ENCODE measurements at places on chromosomes 13 and 19.

DNA sequence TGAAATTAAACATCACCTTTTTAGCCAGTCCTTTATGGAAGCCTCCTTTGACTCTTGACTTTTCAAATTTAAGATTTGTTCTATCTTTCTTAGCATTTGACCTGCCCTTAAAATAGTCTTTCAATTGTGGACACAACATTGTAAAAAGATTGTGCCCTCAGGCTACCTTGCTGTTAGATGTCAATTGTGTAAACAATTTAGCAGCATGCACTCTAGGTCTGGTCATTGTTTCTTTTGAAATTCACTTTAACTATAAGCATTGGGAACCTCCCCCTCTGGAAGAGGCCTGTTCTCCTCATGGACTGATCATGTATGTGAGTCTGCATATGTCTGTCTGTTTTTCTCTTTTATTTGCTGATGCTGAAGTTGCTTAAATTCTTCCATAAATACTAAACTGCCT lies 31.5 kb upstream of the PABPC3 start:
- no peak for DNase-seq

- no peak for DNase-seq
Measured at GRCh38 chr19:16191216-16191908, 6.2 kb downstream of the FAM32A start.

DNA sequence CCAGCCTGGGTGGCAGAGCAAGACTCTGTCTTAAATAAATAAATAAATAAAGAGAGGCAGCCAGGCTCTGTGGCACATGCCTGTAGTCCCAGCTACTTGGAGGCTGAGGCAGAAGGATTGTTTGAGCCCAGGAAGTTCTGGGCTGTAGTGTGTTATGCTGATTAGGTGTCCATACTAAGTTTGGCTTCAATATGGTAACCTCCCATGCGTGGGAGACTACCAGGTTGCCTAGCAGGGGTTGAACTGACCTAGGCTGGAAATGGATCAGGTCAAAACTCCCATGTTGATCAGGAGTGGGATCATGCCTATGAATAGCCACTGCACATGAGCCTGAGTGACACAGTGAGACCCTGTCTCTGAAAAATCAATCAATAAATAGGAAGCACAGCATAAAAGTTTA lies 4.0 kb upstream of the SNRNP70 start:
- DNase-seq: no peak

DNA sequence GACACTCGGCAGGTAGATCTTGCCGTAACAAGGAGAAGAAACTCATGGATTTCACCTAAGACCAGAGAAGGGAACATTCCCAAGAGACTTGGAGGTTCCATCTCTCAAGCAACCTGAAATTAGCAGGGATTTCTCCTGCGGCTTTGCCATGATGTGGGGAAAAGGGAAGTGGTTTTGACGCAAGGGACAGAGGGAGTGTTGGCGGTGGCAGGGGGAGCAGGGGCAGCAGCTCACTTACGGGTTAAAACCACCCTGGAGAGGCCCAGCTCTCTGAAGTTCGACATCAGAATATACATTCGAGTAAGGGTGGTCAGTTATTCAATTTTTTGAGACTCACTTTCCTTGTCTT lies 76.1 kb upstream of the POMP start:
- no peak for DNase-seq

GRCh38 chr13:43784496-43784895 lies 2.3 kb downstream of the ENOX1 start:
- DNase-seq: no peak

DNA sequence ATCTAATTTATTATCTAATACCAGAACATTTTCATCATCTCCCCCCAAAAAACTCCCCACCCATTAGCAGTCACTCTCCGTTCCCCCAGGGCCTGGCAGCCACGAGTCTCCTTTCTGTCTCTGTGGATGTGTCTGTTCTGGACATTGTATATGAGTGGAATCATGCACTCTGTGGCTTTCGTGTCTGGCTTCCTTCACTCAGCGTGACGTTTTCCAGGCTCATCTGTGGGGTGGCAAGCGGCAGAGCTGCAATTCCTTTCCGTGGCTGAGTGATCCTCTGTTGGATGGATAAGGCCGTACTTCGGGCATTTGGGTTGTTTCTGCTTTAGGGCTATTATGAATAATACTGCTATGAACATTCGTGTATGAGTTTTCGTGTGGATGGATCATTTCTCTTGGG lies 3.1 kb downstream of the AP2S1 start:
- no peak for DNase-seq

DNA sequence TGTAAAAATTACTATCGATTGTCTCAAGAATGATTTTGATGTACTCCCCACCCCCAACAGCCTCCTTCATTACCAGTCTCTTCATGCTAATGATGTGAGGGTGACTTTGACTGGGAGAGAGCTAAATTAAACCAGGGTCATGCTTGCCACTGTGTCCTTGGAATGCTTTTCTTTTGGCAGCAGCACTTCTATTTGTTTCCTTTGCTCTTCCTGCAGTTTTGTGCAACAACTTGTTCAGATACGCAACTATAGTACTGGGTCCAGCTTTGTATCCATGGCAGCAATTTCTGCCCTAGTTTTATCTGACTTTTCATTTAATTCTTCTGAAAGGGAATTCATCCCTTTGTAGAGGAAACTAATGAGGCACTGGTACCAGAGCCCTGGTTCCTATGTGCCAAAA lies 2792.1 kb downstream of the PCDH9 start:
- DNase-seq: no peak

GRCh38 chr19:32675720-32676185 lies at the start of gene RGS9BP:
RGS9BP (plus strand) TSS chr19:32675848; CDS start chr19:32676264, 416 bp downstream.
- no peak for DNase-seq

GRCh38 chr19:37691881-37692504 lies 27.6 kb downstream of the ZNF607 start:
- DNase-seq: peak; percentile 87

GRCh38 chr13:26980099-26981031 lies 191.2 kb downstream of the USP12 start:
- no peak for DNase-seq

- peak; percentile 68 for DNase-seq
Measured at GRCh38 chr19:5951338-5951861, 26.5 kb downstream of the RANBP3 start.

DNA sequence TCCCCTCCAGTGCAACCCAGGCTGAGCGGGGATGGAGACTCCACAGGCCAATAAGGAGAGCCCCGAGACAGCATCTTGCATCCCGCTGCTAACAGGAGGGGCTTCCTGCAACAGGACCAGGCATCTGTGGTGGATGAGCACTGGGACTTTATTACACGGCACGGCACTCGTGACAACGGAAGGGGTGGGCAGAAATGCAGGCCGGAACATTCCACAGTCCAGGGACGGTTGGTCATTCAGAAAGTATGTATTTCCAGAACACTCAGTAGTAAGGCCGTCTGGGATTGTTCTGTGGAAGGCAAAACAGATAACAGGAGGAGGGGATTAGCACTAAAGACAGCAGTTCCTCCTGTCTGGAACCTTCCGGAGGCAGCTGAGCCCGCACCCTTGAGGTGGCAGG lies 3.3 kb upstream of the TM6SF2 start:
- DNase-seq: no peak

- DNase-seq: no peak
Measured at GRCh38 chr19:1261538-1261797, 7.7 kb upstream of the CIRBP start.

DNA sequence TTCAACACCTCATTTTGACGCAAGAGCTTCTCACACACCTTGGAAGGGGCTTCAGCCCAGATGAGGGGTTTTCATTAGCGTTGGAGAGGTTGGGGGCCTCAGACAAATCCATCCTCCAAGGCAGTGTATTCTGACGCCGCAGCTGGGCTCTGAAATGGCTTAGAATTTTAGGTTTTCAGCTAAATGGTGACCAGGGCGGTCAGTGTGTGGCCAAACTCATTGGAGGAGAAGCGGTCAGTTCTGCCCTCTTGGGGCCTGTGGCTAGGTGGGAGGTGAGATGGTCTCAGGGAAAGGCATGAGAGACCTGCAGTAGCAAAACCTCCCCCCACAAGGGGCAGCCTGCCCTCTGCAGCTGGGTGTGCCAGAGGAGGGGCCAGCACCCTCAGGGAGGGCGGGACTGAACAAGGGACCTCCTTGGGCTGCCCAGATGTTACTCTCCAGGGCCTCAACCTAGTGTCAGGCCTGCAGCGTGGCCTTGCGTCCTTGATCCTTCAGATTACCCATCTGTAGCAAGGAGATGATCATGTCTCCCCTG lies 155.8 kb downstream of the URI1 start:
- no peak for DNase-seq

- no peak for DNase-seq
Measured at GRCh38 chr19:31648347-31648746, 299.1 kb upstream of the TSHZ3 start.

- no peak for DNase-seq
Measured at GRCh38 chr13:47004027-47004426, 107.2 kb upstream of the HTR2A start.

- DNase-seq: no peak
Measured at GRCh38 chr13:66036024-66036614, 1194.0 kb downstream of the PCDH9 start.

GRCh38 chr13:48686636-48687210 lies 33.0 kb downstream of the CYSLTR2 start:
- peak; percentile 20 for DNase-seq

DNA sequence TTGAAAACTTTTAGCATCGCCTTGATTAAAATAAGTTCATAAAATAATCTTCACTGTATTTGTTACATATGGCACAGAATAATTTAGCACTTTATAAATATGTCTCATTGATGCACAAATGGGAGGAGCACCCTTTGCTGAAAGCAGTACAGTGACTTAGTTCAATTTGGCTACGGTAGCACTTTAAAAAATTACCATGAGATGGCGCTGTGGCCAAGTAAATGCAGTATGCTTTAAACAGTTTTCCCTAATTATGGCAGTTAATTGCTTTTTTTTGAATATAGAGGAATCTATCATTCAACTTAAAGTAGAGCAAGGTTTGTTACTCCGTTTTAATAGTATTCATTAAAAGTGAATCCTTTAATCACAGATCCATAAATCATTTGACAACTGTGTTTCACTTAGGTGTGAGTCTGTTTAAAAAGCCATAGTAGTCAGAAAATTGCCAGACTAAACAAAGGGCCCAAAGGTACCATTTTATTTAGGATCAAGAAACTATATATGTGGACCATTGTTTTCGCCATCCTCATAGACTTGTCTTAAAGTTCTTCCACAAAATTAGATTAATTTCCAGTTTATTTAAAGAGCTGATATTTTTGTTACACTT lies 34.7 kb upstream of the ESD start:
- DNase-seq: no peak

DNA sequence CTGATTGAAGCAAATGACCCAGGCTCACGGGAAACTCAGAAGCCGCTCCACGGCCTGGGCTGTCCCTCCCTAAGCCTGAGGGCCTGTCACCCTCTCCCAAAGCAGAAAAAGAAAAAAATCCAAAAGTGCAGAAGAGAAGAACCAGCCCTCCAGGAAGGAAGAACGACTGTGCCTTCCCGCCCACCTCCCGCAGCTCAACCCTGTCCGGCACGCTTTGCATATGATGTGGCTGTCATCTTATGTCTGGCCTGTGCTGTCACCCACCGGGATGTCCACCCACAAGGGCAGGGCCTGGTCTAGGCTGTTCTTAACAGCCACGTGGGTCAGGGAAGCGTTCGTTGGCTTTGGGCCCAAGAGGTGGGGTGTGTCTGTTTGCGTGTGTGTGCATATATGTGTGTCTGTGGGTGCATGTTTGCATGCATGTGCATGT lies 13.7 kb downstream of the ZBTB7A start:
- no peak for DNase-seq

DNA sequence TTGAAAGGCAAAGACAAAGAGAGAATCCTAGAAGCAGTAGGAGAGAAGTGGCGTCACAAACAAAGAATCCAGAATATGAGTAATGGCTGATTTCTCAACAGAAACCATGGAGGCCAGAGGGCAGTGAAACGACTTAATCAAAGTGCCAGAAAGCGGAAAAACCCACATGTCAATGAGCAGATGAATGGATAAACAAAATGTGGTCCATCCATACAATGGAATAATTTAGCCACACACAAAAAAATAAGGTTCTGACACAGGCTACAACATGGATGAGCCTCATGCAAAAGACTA lies 52.2 kb upstream of the RANBP3 start:
- no peak for DNase-seq

DNA sequence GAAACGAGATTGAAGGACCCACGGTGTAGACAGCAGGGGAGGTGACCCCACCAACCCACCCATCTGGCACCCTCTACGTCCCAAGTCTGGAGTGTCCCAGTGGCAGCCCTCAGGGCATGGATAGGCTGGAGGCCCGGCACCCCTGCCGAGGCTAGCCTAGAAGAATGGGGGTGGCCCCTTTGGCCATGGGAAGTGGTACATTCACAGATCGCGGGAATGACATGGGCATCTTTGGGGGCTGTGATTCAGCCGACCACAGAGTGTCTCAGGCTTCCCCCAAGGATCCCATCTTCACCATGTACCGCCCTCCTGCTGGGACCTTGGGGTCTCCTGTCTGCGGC lies 11.3 kb upstream of the MKNK2 start:
- no peak for DNase-seq

DNA sequence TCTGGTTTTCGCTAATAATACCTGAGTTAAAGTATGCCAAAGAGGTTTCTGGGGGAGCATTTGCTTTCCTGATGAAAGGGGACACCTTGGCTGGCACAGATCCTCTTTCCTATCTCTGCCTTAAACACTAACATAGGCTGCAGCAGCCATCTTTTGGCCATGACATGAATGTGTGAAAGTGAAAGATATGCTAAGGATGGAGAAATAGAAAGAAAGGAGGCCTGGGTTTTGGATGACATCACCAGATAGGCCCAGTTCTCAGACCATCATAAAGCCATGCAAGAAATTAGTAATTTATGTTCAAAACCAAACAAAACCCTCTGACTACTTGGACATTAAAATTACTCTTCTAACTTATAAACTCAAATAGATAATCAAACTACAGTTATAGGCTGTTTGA lies 279.7 kb downstream of the COG6 start:
- DNase-seq: no peak

DNA sequence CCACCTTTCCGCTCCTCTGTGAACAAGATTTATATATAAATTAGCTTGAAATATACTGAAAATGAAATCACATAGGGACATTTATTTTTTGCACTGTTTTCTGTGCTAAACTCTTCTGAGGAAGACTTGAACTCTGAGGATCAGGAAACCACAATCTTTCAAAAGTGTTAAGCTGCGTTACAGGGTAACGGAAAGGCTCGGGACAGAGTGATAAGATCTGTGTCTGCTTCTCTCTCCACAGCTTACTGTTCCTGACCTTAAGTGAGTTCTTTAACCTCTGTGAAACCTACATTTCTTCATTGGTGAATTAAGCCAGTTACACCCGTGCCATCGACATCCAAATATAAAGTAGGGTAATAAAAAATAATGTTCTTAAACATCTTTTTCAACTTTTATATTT lies 38.9 kb downstream of the DACH1 start:
- no peak for DNase-seq

Data from right kidney (tissue), 9 donors.